NCI-H1105 treated with DMSO at 0.1 percent for 48 hours (cell line): ENCODE measurements at places on chromosomes 4 and X.

DNA sequence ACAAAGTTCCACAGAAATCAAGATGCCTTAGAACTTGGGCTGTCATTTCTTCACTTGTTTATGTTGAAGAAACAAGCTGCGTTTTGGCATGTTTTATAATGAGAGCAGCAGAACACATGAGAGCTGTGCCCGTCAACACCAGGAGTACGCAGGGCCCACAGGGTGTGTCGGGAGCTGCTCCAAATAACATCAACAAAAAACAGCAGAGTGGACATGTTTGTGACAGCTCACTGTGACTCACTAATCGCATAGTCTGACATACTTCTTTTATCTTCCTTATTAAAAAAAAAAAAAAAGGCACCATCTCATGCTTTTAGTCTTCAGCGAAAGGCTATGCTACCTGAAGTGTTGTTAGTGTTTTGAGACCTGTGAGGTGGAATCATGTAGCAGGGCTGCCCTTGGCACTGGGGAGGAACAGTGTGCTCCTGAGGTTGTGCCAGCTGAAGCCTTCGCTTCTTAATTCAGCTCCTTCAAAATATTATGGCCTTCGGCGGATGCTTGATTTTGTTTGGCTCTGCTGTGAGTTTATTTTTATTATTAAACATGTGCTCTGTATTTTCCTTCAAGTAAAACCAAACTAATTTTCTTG is 32.8 kb downstream of the FHDC1 start:
- DNase-seq = no peak

GRCh38 chrX:99397879-99398278 is 1012.2 kb downstream of the PCDH19 start:
- no peak for DNase-seq

DNA sequence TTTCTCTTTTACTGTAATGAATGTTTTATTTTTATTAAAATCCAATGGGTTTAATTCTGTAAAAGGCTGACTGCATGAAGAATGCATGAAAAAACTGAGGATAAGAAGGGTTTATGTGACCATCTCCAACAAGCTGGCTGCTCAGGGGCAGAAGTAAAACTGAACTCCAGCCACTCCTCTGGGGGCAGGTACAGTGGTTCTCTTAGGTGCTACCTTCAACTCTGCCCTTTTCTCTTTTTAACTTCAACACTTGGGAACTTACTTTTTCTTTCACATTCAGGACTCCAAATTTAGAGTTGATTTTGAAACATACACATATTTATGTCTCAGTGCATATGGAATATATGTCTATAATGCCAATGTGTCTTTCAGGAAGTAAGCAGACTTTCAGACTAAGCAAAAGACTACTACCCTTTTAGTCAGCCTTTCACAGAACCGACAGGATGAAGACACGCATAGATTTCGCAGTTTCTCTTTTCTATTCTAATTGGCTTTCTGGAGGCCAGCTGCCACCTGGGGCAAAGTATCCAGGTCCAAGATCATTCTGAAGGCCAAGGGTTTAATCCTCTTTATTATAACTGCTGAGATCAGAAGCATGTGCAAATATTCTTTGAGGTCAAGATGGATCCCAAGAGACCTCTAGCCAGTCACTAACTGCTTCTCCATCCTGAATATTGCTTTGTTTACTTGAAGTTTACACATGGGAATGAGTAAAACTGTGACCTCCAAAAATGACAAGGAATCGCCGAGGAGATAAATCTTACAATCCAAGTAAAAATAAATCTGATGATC is 30.7 kb downstream of the HS3ST1 start:
- no peak for DNase-seq

DNA sequence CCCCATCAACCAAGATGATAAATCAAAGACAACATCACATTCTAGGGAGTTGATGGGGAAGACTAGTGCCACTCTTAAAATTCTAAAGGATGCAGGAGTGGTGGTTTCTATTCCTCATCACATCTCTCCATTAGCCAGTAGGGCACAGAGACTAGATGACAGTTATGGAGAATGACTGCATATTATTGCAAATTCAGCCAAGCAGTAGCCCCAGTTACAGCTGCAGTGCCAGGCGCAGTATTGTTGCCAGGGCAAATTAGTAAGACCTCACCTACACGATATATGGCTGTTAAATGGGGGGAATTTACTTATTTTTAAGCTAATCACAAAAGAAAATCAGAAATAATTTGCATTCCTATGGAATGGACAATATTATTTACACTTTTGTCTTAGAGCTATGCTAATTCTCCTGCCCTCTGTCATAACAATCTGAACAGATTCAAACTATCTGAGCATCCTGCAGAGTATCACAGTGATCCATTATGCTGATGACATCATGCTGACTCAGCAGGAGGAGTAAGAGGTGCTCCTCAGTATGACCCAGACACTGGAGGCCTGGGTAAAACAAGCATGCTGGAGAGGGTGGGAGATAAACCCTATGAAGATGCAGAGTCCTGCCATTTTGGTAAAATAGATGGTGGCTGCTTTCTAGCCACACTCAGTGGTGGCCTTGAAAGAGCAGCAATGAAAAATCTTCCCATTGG is 24.7 kb downstream of the ETNPPL start:
- no peak for DNase-seq

DNA sequence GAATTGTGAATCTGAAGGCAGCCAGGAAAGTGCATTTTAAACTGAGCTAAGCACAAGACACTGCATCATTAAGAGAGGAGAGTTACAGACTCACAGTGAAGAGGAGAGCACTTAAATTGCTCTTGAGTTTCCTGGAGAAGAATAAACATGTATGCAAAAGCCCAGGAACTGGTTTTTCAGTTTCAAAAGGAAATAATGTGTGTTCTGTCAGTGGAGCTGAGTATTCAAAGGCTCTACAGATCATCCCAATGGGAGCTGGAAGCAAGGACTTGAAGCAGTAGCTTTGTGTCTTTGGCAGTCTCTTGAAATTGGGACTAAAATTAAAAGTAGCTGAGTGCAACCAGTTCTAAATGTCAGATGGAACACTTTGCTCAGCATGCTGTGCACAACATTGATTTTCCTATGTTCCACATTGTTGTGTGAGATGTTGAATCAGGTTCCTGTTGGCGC is 147.5 kb upstream of the ANK2 start:
- peak; percentile 25 for DNase-seq

- no peak for DNase-seq
Observed at GRCh38 chrX:82757614-82758013, 750.5 kb upstream of the POU3F4 start.

DNA sequence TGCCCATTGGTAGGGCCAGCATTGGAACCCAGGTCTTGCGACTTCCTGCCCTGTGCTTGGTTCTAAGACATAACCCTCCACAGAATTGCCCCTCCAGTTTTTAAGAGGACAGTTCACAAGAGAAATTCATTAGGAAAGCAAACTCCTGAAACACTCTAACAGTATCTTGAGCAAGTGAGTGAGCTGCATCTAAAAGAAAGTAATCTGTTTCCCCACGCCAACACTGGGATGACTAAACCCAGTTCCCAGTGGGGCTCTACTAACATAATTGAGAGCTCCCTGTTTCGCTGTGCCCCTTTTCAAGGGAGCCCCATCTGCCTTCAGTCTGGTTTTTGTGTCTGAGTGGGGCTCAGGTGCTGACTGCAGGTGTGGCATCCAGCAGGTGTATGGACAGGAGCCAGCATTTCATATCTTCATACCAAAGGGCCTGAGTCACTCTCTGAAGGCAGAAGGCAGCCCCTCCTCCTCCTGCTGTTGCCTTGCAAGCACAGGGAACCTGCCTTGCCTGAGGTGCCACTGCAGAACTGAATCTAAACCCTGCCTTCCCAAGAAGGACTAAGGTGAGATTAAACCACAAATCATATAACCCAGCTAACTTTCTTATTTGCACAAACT is 8.0 kb downstream of the AMOT start:
- peak; percentile 80 for DNase-seq

- no peak for DNase-seq
Observed at GRCh38 chr4:113684534-113685091, 76.9 kb downstream of the CAMK2D start.

- DNase-seq = no peak
Observed at GRCh38 chr4:125135652-125136051, 179.1 kb upstream of the FAT4 start.

DNA sequence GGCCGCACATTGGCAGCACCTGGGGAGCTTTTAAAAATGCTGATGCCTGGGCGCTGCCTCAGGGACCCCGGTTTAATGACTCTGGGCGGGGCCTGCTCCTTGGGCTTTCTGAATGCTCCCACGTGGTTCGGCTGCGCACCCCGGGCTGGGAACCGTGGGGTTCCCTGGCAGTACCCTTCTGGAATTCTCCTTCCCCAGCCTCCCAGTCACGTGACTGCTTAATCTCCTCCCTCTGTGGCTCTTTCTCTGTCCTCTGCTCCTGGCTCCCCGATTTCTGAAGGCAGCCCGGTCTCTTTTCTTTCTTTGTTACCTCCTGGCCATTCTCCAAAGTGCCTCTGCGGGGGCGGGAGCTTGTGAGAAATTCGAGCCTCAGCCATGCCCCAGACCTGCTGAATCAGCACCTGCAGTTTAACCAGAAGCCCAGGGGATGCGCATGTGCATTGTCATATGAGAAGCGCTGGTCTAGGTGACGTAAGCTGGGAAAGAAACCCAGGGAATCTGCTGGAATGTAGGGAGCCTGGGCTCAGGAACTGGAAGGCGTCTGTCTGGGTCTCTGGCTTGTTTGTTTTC is 16.6 kb downstream of the CLCN4 start:
- peak; percentile 37 for DNase-seq

DNA sequence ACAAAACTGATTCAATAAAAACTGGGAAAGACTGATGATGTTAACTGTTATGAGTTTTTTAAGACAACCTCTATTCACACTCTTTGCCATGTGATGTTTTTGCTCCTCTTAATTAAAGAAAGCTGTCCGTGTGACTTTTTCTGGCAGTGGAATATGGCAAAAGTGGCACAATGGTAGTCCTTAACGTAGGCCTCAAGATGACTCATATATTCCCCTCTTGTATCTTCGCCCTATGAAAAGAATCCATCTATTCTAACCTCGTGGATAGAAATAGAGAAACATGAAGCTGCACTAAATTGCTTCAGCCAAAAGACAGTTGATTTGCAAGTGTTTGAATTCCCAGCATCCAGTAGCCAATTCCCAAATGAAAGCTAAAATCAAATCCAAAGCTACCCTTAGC is 603.8 kb upstream of the PCDH7 start:
- DNase-seq = no peak

DNA sequence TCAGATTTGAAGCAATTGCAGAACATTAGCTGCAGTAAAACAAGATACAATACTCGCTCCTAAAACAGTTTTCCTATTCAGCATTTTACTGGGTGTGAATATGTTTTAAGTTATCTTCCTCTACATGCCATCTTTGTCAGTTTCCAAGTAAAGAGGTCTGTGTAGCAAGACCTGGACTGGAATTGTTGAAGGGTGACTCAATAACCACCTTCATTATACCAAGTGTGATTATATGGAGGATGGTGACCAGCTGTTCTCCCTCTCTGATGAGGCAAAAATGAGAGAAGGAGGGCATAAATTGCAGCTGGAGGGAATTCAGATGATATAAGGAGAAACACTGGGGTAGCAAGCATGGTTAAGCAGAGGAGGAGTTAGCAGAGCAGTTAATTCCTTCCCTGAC is 922.1 kb upstream of the SLIT2 start:
- DNase-seq = no peak

DNA sequence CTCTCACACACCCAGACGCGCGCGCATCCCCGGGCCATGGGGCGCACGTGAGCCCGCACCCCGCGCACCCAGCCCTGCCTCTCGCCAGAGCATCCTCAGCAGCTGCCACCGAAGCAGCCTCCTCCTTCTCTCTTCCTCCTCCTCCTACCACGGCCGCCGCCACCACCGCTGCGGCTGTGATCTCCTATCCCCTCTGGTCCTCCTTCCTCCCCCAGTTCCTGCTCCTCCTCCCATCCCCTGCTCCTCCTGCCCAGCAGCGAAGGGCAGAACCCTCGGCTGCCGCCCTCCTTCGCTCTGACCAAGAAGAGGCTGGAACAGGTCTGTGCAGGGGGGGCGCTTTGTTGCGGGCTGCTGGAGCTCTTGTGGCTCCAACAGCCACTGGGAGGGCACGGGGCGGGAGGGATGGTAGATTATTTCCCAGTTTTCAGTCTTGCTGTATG is 148.7 kb upstream of the CHRDL1 start:
- peak; percentile 57 for DNase-seq

GRCh38 chr4:148259841-148260240 is 182.4 kb downstream of the NR3C2 start:
- no peak for DNase-seq

DNA sequence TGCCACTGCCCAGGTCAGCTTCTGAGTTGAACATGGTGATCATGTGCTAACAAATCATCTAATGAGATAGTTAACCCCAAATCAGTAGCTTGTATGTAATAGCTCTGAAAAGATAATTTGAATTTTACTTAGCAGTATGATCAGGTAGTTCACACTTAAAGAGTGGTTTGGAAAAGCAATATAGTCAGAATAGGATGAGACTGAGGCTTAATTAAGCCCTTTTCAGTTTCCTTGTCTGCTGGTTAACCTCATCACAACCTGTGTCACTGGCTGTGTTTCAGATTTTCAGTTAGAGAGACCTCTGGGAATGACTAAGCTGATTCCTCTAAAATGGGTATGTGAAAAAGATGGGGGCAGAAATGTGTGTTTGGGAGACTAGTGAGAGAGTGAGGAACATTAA is 38.1 kb downstream of the GPR174 start:
- DNase-seq = no peak

DNA sequence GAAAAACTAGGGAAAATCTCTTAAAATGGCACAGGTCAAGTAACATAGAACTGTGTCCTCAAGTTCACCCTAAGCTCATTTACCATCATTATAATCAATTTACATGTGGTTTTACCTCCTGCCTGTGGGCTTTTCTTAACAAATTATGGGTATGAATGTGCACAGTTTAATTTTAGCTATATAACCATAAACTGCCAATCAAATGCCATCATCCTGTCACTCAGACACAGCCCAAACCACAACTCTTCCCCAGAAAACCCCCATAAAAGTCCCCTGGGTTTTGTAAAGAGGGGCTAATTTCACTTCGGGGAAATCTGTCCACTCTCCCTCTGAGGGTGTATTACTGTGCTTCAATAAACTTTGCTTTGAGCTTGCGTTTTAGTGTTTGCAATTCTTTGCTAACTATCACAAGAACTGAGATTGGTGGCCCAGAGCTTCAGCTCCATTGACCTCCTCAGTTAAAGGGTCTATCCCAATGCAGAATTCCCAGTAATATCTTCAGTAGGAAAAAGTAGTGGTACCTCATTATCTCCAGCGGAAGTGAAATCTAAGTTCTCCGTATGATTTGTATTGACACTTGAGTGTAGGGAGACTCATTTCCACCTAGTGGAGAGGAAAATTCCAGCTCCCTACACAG is 394.6 kb downstream of the SPOCK3 start:
- DNase-seq = no peak

GRCh38 chr4:48375651-48376304 is 34.4 kb downstream of the SLAIN2 start:
- no peak for DNase-seq
